OCI-LY7 (cell line): ENCODE measurements at places on chromosomes 5 and 9. TPM values are rescaled to one million over a fixed set of nuclear protein-coding genes. Genes with fewer than 3 reads are reported as not detected.

ZBTB26 gene
- total RNA-seq, result 14.2 and 15.6 TPM in 2 replicates

SLC25A2 gene
- 0.70 and 1.6 TPM in 2 replicates for total RNA-seq

ARSI gene
- not detected in 2 replicates for total RNA-seq

FYB1 gene
- not detected in 2 replicates for total RNA-seq

KCNT1 gene
- total RNA-seq, result not detected in 2 replicates

FOXD4L6 gene
- total RNA-seq, result 0.29 TPM in 1 of 2 replicates, not detected in the other

MEIKIN gene
- total RNA-seq, result not detected in 2 replicates

NR5A1 gene
- not detected in 2 replicates for total RNA-seq

PHYHD1 gene
- total RNA-seq, result 132 and 150 TPM in 2 replicates

NTRK2 gene
- not detected in 2 replicates for total RNA-seq

IL3 gene
- total RNA-seq, result not detected in 2 replicates
